ENCODE measurements at places on chromosomes 6 and 20. TPM values are rescaled to one million over a fixed set of nuclear protein-coding genes. Genes with fewer than 3 reads are reported as not detected.

GRCh38 chr6:21598674-21599023 is 5.1 kb downstream of the SOX4 start:
- DNase-seq: no peak
- H3K36me3 ChIP-seq: peaks cover 4% of the 10 kb centered on the region
- peaks cover 50% of the 10 kb centered on the region for H3K27me3 ChIP-seq
- no peak overlapping the region for H3K4me3 ChIP-seq

The SLC25A27 gene
- total RNA-seq: 0.53 TPM

- H3K4me1 ChIP-seq: peaks cover 6% of the 10 kb centered on the region
- no peak overlapping the region for H3K4me3 ChIP-seq
- no peak for DNase-seq
- no peaks in the 10 kb centered on the region for H3K36me3 ChIP-seq
- H3K27me3 ChIP-seq: no peaks in the 10 kb centered on the region
- H3K27ac ChIP-seq: no peak overlapping the region
Observed at GRCh38 chr6:20242397-20242796, 30.1 kb upstream of the MBOAT1 start.

DNA sequence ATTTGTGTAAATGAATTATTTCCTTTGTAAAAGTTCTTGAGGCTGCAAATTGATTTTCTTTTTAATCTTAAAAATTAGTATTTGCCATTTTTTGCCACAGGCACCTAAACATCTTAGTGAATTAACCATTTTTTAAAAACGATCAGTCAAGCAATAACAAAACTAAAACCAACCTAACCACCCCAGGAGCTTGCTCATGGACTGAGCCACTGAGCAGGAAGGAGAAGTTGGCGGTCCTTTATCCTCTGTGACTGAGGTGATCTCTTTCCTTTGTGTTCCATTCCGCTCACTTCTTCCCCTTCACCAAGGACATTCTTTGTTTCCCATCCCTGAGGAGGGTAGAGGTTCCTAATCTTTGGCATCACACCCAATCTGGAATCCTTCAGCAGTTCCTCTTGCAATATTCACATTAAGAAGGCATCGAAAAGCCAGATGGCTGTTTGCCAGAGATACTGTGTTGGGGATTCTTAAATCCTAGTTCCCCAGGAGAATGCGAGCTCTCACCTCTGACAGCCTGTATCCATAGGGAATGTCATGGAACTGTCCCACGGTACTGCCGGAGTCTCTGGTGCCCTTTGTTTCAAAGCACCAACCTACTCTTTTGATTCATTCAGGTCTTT is 30.5 kb downstream of the RPRD1B start:
- peaks cover 44% of the 10 kb centered on the region for H3K36me3 ChIP-seq
- peaks cover 7% of the 10 kb centered on the region for H3K4me1 ChIP-seq
- H3K27me3 ChIP-seq: no peaks in the 10 kb centered on the region
- no peak overlapping the region for H3K27ac ChIP-seq
